ENCODE measurements at places on chromosomes 6 and 20.

- DNase-seq = no peak
These were observed 17.3 kb downstream of the VSTM2L start for GRCh38 chr20:37920270-37920669.

DNA sequence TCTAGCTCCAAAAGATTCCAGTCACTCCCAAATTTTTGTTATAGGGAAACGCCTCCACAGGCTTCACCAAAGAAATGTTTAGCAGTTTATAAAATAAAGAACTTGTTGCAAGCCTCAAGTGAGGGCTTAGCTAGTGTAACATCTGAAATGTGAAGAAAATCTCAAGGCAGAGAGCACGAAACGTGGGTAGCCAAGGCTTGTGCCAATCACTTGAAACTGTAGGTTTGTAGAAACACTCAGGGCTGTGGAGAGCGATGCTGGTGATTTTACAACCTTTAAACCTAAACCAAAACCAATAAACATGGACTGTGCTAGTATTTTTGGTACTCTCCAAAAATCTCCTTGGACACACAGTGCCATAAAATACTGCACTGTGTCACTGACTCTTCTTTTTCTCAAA, 108.1 kb upstream of the TRAF3IP2 start:
- no peak for DNase-seq

GRCh38 chr6:109477725-109478124, 5.3 kb downstream of the ZBTB24 start:
- DNase-seq = no peak

DNA sequence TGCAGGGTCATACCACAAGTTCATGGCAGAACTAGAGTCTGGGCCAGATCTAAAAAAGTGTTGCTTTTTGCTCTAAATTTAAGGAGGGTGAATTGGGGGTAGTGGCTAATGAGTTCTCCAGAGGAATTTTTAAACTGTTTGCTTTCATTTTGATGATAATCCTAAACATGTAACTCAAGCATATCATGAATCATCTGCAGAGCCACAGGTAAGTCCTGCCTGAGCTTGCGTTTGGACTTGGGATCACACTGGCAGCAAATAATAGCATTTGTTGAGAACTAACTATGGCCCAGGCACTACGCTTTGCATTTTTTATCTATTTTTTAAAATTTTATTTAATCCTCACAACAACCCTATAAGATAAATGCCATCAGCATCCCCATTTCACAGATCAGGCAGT, 27.4 kb downstream of the FAM110A start:
- DNase-seq = no peak

DNA sequence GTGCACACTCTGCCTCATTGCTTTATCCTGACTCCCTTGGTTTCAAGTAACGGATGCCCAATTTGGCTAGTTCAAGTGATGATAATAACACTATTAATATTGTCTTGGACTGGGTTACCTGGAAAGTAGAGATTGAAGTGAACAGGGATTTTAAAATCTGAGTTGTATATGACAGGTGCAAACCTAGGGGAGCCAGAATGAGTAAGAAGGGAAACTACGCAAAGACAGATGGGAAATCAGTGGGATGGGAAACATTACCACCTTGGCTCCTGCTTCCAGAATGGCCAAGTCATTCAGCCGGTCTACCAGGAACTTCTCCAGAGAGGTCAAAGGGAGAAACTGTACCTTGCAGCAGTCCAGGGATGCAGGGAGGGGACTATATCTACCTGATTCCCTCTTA, 41.9 kb downstream of the OGFRL1 start:
- DNase-seq = no peak

DNA sequence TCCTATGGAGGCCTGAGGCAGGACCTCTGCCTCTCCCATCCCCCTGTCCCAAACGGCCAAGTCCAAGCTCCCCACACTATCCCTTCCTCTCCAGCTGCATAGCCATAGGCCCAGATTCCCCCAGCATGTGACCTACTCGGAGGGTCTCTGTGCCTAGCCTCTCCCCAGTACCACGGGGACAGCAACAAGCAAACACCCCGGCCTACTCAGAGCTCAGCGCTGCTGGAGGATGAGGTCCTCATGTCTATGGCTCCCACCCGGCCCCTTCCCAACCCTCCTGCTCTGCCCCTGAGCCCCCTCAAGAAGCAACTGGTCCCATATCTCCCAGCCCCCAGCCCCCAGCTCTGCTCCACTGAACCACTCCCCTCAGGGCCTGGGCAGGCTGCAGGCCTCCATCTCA, 24.2 kb downstream of the RNASET2 start:
- no peak for DNase-seq

- DNase-seq = no peak
These were observed 380.3 kb upstream of the RSPO3 start for GRCh38 chr6:126738146-126738545.

DNA sequence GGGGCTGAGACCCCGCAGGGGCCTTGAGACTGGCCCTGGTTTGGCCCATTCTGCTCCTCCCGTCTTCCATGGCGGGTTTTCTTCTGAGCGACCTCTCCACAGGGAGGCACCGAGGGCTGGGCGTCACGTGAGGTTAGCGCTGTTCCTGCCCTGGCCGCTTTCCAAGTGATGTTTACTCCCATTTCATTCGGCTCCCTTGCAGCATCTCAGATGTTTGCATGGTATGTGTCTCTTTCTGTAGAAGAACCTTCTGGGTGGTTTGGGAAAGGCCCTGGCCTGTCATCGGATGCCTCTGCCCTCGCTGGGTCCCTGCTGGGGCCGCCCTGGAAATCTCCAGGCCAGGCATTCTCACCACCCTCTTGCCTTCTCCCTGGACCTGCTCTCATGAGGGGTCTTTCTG, 17.3 kb downstream of the RAMACL start:
- DNase-seq = no peak

DNA sequence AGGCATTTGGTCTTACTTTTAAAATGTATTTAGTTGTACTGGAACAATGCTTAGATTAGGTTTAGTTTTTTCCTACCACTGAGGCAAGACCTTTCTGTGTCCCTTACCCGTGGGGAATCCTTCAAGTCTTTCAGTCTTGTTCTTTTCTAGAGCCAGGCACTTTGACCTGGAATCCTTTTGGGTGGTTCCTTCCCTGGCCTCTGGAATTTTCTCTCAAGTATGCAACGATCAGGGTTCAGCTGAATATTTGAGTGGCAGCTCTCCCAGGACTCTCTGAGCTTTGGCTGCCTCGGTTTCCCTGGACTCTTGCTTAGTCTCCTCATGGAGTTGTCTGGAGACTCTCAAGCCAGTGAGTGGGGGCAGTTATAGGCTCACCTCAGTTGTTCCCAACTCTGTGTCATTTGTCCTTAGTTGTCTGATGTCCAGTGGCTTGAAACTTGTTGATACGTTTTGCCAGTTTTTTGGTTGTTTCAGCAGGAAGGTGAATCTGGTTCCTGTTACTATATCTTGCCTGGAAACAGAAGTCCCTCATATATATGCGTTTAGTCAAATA, 118.1 kb downstream of the QKI start:
- DNase-seq = no peak

DNA sequence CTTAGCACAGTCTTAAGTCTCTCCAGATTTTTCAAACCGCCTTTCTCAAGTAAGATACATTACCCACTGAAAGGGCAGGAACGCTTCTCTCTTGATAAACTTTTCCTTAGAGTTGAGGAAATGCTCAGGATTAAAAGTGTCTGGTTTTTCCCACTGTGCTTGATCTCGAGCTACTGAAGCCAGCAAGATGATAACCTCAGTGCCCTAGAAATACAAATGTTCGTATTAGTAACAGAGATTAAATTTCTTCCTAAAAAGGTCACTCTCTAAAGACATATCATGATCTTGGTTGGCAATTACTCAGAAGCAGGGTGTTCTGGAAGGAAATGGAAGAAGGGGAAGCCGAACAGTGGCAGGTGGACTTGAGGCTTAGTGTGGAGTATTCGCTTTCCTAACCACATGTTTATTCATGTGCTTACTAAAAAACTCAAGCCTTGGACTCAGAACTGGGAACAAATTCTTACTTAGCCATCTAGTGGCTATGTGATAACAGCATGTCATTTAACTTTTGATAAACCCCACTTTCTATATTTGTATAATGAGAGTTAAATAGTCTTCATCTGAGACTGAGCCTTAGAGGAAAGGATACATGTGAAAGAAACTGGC, 20.1 kb downstream of the C6orf141 start:
- peak; percentile 85 for DNase-seq

- DNase-seq = no peak
These were observed 7.8 kb downstream of the ENPP3 start for GRCh38 chr6:131644921-131645320.

DNA sequence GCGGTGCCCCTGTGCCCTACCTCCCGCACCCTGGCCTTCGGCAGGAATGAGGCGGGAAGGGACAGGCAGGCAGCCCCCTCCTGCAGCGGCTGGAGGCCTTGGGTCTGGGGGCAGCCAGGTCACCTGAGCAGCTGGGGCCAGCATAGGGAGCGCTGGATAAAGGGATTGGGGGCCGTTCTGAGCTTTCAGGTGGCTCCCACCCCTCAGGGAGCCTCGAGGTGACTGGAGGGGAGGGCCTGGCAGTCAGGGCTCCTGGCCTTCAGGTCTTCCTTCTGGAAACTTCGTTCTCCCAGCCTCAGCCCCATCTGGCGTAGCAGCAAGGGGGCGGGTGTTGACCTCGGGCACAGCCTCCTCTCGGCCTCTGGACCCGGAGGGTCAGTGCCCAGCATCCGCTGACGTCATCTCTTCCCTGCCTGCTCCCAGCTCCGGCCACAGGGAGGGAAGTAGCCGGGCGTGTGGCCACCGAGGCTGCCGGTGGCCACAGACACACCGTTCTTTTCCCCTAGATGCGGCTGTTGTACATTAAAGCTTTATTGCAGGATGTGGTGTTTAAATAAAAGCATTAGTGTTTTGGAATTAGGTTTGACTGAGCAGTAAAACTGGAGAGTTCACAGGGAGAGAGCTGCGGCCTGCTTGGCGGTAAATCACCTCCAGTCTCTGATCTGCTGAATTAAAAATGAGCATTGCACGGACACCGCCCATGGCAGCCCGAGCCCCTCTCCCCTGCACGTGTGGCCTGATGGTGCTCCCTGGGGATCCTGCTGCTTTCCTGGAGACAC, 80.0 kb upstream of the GATA5 start:
- DNase-seq = no peak

GRCh38 chr6:138953451-138953850, 34.6 kb downstream of the REPS1 start:
- DNase-seq = no peak

DNA sequence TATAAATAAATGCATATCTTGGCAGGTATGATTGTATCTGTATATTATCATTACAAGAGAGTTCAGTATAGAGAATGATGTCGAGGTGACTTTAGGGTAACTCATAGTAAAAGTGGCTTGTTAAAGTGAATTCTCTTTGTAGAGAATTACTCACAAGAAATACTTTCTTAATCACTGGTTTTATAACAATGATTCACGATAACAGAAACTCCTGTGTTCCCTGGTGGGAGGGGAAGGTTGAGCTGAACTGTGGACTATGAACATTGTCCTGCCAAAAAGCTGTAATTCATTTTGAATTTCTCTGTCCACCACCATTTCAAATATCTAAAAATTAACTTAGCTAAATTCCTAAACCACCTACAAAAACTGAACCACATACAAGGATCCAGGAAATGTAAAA, 7.7 kb downstream of the TPMT start:
- DNase-seq = no peak

DNA sequence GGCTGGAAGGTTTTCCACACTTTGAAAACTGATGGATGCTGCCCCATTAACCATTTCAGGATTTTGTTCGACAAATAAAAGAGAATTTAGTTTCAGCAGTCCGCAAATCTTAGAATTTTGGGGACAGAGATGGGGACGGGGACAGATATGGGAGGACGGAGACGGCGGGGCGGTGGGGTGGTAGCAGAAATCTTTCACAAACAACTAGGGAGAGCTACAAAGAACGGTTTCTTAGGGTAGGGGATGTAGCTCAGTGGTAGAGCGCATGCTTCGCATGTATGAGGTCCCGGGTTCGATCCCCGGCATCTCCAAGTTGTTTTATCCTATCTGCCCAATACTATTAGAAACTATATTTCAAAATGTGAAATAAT, 15.1 kb downstream of the HMGN4 start:
- peak; percentile 69 for DNase-seq

GRCh38 chr20:4667371-4667773, 54.3 kb upstream of the PRND start:
- DNase-seq = no peak

GRCh38 chr6:145147559-145147958, 587.8 kb downstream of the EPM2A start:
- no peak for DNase-seq

DNA sequence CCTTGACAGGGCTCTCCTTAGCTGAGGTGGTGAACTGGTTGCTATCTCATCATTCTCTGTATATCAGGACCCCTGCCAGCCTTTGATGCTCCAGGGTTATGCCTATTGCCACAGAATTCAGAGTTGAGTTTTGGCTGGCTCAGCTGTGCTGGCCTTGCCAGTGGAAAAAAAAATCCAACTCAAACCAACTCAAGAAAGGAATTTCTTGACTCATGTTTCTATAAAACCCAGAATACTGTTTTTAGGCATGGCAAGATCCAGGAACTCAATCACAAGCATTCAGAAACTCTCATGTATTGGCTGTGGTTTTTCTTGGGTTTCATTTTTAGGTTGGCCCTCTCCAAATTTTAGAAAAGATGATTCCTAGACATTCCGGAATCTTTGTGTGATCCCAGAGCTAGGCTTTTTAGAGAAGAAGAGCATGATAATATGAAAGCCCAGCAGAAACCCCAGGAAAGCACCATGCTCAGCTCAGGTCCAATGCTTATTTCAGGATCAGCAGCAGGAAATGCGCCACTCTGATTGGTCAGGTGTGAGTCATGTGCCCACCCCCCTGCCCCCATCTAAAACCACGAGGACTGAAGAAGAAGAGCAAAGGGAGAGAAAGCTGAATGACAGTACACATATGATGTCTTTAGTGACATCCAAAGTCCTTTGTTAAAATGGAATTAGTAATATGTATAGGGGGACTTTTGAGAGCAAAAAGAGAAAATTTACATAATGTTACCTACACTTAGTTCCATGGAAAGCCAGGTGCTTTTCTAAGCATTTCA, 122.9 kb downstream of the RNF144B start:
- no peak for DNase-seq

- peak; percentile 93 for DNase-seq
These were observed 71.9 kb downstream of the TMEM170B start for GRCh38 chr6:11609324-11610071.

DNA sequence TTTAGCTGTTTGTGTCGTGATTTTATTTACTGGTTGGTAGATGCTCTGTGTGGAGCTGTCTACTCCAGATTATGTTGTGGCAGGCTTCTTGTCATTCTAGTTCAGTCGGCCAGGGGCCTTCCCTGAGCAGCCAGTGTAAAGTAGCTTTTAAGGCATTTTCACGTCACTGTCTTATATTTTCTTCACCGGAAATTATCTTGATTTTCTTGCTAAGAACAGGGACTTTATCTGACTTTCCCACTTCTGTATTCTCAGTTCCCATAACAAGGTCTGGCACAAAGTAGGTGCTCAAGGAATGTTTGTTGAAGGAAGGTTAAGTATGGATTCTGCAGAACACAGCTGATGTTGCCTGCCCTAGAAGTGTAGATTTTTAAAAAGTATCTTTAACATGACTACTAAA, 868 bp downstream of the LTV1 start:
- DNase-seq = no peak

DNA sequence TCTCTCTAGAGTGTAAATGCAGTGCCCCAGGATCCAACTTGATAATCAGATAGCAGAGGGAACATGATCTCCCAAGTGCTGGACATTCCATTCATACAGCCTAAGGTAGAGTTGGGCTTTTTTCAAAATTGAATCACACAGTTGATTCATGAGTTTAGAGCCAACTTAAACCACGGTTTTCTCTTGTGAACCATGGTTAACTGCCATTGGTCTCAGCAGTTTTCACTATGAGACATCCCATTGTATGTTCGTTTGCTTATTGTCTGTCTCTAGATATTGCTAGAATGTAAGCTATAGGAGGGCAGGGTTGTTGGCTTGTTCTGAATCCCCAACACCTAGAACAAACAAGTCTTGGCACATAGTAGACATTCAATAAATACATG, 37.2 kb upstream of the TAF8 start:
- DNase-seq = no peak

Measured in H4 (cell line).